NCI-H187 (cell line): ENCODE measurements at places on chromosomes 3 and 15.

- DNase-seq, result no peak
These were observed 39.8 kb downstream of the CGGBP1 start for GRCh38 chr3:88019024-88019423.

GRCh38 chr3:141575879-141576743 lies 89.3 kb downstream of the RASA2 start:
- no peak for DNase-seq

DNA sequence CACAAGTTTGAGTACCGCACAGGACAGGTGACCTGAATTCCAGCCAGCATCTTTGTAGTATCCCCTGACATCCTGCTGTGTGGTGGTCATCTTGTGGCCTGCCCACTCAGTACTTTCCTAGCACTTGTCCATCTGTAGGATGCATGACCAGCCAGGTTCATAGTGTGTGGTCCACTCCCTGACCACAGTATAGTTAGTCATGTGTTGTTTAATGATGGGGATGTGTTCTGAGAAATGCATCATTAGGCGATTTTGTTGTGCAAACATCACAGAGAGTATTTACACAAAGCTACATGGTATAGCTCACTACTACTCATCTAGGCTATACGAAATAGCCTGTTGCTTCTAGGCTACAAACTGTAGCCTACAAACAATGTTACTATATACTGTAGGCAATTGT lies 16.9 kb upstream of the RBPMS2 start:
- no peak for DNase-seq

DNA sequence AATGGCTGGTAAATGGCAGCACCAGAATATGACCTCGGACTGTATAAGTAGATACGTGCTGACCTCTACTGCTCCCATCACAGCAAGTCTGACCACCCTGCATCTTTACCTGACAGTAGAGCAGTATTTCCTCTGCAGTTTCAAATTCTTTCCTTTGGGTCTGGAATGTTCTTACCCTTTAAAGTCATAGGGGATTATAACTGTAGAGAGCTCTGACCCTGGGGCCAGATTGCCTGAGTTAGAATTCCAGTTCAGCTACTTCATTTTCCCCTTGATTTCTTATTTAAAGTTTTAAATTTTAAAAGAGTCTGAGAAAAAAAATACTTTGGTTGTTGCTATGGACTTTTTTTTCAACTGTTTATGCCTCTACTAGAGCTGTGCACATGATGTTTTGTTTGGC lies 237.7 kb downstream of the NR1D2 start:
- no peak for DNase-seq

GRCh38 chr3:55160241-55160983 lies 232.6 kb upstream of the LRTM1 start:
- no peak for DNase-seq

DNA sequence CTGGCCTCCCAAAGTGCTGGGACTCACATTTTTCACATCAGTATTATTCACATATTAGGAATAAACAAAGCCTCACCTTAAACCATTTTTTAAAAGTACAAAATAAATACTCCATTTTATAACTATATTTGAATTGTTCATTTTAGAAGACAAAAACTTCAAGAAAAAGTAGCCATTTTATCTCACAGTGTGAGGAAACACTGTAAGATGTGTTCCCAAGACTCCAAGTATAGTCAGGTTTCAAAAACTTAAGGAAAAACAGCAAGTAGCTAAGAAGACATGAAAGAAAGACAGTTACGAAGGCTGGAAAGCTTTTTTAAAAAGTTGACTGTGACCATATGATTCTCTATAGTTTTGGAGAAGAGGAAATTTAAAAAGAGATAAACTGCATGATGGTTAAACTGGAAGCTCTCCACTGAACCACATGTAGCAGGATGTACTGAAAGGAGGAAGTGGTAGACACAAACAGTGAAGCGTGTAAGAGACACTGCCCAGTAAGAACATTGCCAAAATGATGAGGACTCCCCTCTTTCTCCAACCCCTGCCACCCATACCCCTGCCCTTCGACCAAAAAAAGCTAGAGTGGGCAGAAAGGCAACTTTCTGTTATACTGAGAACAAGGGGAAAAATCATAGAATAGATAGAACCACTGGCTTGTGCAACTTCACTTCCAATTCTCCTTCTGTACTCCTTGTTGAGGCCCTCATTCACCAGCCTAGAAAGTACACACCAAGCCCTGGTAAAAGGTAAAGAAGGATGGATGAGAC lies 6.2 kb upstream of the TMF1 start:
- DNase-seq, result no peak

- no peak for DNase-seq
These were observed 176.0 kb upstream of the SLC24A5 start for GRCh38 chr15:47944637-47945288.

DNA sequence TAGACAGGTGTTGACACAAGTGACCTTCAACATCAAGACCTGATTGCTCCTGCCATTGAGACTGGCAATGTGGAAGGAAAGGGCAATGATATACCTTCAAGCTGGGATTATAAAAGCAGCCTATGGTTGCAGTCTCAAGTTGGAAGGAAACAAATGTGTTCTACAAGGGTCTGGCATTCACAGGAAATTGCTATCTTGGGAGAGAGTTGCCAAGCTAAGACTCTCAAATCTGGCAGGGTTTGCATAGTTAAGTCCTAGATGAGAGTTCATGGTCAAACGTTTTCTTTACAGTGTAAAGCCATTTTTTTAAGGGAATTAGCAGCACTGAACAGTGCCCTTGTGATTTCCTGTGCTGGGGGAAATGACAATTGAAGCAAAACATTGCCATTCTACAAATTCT lies 546.9 kb upstream of the CFAP20DC start:
- no peak for DNase-seq

- no peak for DNase-seq
These were observed 817.5 kb upstream of the ALCAM start for GRCh38 chr3:104549099-104549714.

DNA sequence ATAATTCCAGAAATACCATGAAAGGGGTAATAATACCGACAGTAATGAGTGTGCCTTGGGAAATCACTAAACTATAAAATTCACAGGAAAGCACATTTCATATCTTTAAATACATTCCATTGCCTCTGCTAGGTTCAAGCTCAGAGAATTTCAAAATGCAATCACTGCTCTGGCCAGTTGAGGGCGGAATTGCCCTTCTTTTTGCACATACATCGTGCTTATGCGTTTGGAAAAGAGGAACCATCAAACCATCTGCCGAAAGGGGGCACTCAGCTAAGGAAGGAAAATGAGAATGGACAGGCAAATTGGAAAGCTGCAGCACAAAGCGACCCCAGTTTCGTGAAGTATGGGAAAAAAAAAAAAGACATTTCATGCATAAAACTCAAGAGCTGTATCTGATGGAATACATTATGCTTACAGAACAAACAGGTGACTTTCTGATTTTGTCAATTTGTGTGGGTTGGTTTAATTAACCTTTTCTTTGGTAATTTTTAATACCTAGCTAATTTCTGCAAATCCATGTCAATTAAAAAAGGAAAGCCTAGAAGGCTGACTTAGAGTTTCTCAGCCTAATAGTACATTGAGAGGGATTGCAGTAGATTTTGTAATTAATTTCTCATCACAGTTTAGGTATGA lies 61.4 kb downstream of the TUSC7 start:
- peak; percentile 47 for DNase-seq

GRCh38 chr15:73602446-73602843 lies 30.7 kb downstream of the NPTN start:
- no peak for DNase-seq

GRCh38 chr3:8301977-8302735 lies 199.5 kb upstream of the LMCD1 start:
- DNase-seq, result no peak

- no peak for DNase-seq
These were observed 39.1 kb downstream of the ABHD5 start for GRCh38 chr3:43729707-43730414.

- no peak for DNase-seq
These were observed 232.1 kb upstream of the CDIN1 start for GRCh38 chr15:36347272-36347858.

- DNase-seq, result no peak
These were observed 22.5 kb downstream of the CCR4 start for GRCh38 chr3:32973982-32974381.

DNA sequence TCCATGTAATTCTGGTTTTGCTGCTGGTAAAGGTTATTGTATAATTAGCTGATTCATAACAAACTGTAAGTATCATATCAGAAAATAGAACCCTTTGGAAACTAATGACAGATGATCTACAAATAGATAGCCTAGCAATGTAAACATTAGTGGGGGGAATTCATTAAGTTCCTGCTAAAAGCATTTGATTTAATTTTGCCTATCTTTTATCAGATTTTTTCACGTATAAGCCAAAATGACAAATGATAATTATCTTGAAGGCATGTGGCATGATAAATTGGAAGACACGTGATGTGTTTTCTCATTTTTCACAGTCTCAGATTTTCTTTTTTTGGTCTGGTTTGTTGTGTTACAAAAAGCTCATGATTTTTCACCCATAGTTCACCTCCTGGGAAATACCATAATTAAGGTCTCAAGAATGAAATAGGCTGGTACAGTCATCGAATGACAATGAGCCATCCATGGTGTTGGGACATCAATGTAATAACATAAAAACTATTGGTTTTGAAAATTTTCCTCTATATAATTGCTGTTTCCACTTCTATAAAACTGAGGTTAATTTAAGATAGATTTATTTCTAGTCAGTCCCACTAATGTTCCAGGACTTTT lies 325.9 kb upstream of the TBL1XR1 start:
- DNase-seq, result no peak

DNA sequence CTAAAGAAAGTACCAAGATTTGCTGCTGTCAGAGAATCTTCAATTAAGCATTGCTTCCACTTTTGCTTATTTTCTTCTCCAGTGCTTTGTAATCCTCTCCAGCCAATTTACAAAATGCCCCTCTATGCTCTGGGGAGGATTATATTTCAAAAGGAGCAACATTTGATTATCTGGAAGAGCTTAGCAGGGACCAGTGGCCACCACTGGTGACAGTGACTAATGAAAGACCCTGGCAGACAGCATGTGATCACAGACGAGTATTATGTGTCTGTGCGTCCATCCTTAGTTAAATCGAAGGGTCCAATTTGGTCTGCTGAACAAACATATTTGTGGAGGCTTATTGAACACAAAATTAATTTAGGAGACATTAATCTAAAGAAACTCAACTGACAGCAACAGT lies 152.6 kb downstream of the ZNF621 start:
- DNase-seq, result no peak

DNA sequence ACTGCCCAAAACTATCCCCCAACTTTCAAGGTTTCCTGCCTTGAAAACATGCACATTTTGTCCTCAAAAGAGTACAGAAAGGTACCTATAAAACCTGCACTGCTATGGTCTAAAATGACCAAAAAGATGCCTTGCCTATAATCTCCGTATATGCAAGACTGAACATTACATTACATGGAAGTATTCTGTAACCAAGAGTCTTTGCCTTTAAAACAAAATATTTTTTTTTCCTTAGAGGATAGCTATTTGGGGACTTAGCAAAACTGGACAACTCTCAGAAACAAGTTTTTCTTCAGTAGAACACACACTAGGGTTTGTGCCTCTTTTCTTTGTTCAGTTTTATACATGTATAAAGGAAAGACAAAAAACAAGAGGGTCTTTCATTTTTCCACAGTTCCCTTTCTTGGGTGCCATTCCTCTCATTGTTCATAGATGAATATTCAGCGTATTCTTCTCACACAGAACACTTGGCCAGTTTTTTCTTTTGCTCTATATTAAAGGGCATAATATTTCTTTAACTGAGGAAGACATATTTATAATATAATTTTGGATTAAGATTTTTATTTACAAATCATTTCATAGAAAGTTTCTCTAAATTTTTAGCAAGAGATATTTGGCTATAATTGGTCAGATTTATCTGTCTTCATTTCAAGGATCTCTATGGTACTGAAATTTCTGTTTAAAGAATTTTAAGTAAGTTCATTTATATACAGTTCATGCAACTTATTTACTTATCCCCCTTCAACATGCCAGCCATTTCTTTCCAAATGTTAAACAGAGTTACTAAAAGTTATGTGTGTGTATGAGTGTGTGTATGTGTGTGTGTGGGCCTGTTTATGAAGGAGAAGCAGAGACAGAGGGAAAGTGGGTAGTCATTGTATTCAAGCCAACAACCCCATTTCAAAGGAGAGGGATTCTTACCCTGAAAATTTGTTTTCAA lies 142.6 kb downstream of the ZBTB20 start:
- no peak for DNase-seq
